ENCODE measurements at places on chromosomes 1 and 21.

DNA sequence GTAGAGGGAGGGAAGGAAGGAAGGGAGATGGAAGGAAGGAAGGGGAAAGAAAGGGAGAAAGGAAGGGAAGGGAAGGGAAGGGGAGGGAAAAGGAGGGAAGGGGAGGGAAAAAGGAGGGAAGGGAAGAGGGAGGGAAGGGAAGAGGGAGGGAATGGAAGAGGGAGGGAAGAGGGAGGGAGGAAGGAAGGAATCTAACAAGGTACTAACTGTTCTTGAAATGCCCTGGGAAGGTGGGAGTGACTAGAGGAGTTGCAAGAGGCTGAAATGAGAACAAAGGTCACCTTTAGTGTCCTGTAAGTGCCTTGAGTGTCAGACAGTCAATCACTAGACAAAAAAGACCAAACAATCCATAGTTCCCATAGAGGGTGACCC, 2.3 kb upstream of the ATP2B4 start:
- no peak for DNase-seq

- no peak for DNase-seq
These were observed 20.7 kb downstream of the IL10RB start for GRCh38 chr21:33286600-33287456.

DNA sequence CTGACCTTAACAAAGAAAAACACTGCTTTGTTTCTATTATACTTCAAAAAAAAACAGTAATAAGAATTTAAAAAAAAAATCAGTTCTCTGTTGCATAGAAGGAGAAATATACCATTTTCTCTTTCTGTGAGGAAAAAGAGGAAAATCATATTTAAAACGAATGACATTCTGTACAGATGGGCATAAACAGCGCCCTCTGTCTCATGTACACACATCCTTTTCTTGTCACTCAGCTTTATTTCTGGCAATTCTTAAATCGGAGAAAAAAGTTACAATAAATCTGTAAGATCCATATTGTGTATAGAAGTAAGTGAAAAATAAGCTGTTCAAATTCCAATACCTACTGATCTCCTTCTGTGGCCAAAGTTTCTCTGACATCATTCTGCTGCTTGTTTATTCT, 245.4 kb downstream of the SMYD3 start:
- DNase-seq = no peak

GRCh38 chr1:10402729-10403274, 3.9 kb downstream of the PGD start:
- no peak for DNase-seq

DNA sequence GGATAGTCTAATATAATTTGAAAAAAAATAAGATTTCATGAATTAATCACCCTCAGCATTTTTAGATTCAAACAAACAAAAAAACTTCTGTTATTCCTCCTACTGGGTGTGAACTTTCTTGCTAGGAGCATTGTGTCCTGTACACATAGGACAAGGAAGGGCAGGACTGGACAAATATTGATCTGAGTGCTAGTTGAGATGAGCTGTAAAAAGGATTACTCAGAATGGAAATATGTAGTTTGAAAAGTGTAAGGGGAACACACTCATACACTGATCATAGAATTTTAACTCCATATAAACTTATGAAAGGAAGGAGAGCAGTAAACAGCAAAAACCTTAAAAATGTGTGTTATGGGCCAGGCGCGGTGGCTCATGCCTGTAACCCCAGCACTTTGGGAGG, 156.5 kb upstream of the ZNF648 start:
- DNase-seq = no peak

- DNase-seq = no peak
These were observed 120.5 kb upstream of the NGF start for GRCh38 chr1:115458426-115459114.

GRCh38 chr1:228082918-228083870, 686 bp downstream of the ARF1 start:
- peak; percentile 28 for DNase-seq

DNA sequence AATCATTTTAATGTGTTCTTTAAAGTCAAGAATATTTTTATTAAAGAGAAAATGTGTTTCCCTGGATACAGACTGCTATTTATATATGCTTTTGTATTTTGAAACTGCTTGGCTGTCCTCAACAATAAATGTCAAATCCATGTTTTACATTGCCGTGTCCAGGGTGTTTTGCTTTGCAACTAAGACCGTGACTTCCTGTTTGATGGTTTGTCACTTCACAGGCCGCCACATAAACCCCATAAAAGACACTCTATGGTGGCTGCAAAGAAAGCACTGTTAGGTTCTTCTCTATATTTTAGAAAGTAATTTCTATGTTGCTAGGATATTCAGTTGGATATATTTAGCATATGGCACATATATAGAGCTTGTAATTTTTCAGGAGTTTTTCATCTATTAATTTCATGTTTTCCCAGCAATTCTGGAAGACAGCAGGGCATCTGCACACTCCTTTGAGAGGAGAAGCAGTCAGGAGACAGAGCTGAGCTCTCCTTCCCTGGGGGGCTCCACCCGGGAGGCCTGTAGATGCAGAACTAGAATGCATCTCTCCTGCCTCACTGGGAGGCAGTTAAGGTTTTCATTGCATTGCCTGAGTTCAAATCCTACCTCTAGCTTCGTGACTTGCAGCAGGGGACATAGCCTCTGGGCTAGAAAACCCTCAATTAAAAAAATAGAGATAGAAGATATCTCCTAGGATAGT, 33.1 kb downstream of the PRDM2 start:
- DNase-seq = peak; percentile 27

DNA sequence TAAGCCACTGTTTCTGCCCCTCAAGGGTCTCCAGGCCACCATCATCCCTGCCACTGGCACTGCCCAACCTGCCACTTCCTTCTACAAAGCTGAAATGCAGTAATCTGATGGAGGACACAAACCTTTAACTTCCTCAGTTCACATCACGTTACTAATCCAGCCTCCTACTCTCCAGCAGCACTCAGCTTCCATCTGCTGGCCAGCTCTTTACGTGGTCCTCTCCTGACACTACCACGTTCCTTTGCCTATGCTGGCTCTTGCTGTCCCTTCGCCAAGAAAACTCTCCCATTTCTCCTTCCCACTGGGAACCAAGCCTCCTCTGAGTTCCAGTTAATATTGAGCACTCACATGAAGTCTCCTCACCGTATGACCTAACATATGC, 124.0 kb downstream of the EDEM3 start:
- no peak for DNase-seq

- DNase-seq = no peak
These were observed 36.6 kb upstream of the KCTD3 start for GRCh38 chr1:215530401-215530984.

DNA sequence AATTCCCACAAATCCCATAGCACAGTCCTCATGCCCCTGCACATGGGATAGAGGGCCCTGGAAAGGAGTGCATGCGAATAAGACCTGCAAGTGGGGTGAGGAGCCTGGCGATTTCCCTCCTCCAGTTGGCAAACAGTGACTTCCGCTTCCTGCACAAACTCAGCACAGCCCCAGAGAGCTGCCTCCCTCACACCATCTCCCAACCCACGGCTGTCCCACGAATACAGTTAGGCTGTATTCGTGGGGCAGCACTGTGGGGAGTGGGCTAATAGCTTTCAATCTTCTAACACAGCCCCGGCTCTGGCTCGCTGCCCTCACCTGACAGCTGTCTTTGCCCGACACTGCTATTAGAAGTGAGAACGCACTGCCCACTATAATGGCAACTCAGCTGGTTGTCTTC, 28.2 kb upstream of the CNTN2 start:
- no peak for DNase-seq

- no peak for DNase-seq
These were observed 365.8 kb downstream of the KIF26B start for GRCh38 chr1:245520611-245521010.

GRCh38 chr1:22888320-22889075, 84.2 kb downstream of the LACTBL1 start:
- DNase-seq = no peak

GRCh38 chr1:26779098-26779668, 8.6 kb upstream of the PIGV start:
- DNase-seq = no peak

All from stimulated activated naive CD8-positive, alpha-beta T cell treated with anti-CD3 and anti-CD28 coated beads, Interleukin-15, amount 100 ng/mL, for 72 hours (primary cell).